ENCODE measurements at places on chromosomes 16 and 17. TPM values are rescaled to one million over a fixed set of nuclear protein-coding genes. Genes with fewer than 3 reads are reported as not detected.
A peak's percentile ranks its signal among the peaks of the same experiment; 100 is the strongest.

DNA sequence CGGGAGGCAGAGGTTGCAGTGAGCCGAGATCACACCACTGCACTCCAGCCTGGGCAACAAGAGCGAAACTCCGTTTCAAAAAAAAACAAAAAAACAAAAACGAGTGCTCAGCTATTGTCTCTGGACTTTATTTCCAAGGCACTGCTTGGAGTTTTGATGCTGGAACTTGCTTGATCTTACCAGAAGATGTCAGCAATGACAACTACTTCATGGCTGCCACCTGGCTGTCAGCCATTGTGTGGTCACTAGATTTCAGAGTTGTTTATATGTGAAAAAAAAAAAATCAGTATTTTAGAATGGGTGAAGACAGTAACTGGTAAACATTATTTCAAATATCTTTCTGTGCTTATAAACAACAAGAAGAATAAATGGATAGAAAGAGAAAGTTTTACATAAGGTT lies 26.3 kb upstream of the OR4D1 start:
- no peak overlapping the region for H3K4me3 ChIP-seq
- no peak overlapping the region for H3K27ac ChIP-seq
- no peaks in the 10 kb centered on the region for H3K4me1 ChIP-seq
- H3K36me3 ChIP-seq: no peaks in the 10 kb centered on the region
- no peaks in the 10 kb centered on the region for H3K27me3 ChIP-seq

DNA sequence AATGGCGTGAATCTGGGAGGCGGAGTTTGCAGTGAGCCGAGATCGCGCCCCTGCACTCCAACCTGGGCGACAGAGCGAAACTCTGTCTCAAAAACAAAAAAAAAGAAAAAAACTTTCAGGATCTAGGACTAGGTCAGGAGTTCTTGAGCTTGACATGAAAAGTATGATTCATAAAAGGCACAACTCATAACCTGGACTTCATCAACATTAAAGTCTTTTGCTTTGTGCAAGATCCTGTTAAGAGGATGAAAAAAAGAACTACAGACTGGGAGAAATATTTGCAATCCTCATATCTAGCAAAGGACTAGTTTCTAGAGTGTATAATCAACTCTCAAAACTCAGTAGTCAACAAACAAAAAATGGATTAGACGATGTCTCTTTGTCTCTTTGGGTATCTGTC lies 40.0 kb downstream of the TBC1D16 start:
- H3K36me3 ChIP-seq: no peaks in the 10 kb centered on the region
- no peak overlapping the region for H3K27ac ChIP-seq
- peaks cover 69% of the 10 kb centered on the region for H3K4me1 ChIP-seq
- H3K27me3 ChIP-seq: no peaks in the 10 kb centered on the region

- H3K4me3 ChIP-seq: peak overlapping the region; percentile 9
- H3K4me1 ChIP-seq: peaks cover 91% of the 10 kb centered on the region
- H3K27me3 ChIP-seq: no peaks in the 10 kb centered on the region
- H3K27ac ChIP-seq: peak overlapping the region; percentile 62
- peak; percentile 98 for DNase-seq
- H3K36me3 ChIP-seq: no peaks in the 10 kb centered on the region
Measured at GRCh38 chr16:4944333-4945281, 7.7 kb upstream of the PPL start.

- H3K4me1 ChIP-seq: peaks cover 64% of the 10 kb centered on the region
- no peak overlapping the region for H3K4me3 ChIP-seq
- no peaks in the 10 kb centered on the region for H3K27me3 ChIP-seq
- H3K27ac ChIP-seq: no peak overlapping the region
Measured at GRCh38 chr16:50295541-50296132, 29.3 kb downstream of the ADCY7 start.

GRCh38 chr16:85574672-85575475 lies 38.2 kb upstream of the GSE1 start:
- H3K27me3 ChIP-seq: no peaks in the 10 kb centered on the region
- H3K27ac ChIP-seq: no peak overlapping the region
- no peak for DNase-seq
- peaks cover 9% of the 10 kb centered on the region for H3K36me3 ChIP-seq

ABCC3 gene
- polyA plus RNA-seq: 50.5 TPM

TADA2A gene
- polyA plus RNA-seq: 8.0 TPM

PTGES3L gene
- 1.9 TPM for polyA plus RNA-seq
